ENCODE measurements at places on chromosomes 5 and 9.

DNA sequence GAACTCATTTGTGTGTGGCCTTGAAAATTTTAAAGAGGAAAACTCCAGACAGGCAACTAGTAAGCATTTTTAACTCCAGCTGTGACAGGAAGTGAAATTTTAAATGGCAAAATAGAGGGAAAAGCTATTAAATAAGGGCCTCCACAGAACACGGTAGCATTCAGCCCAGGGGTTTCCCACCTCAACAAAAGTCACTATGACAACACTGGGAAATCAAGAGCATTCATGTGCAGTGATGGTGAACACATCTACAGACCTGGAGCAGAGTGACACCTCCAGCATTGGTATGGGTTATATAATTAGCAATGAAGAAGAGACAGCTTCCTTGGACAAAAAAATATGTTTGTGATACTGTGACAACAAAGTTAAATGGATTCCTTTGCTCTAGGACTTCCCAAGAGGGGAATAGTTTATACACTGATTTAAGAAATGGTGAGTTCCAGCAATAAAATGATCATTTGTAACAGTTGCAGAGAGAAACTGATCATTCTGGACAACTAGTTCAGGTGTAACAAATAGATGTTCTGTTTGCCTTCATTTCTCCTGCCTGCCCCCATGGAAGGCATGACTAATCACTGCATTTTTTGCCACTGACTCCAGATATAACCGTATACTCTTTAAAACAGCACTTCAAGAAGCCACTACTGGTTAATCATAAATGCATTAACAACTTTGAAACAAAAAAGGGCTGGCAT, 93.3 kb upstream of the SLC44A1 start:
- no peak for DNase-seq

- no peak for DNase-seq
Observed at GRCh38 chr9:87824216-87824875, 58.3 kb upstream of the SPATA31E1 start.

DNA sequence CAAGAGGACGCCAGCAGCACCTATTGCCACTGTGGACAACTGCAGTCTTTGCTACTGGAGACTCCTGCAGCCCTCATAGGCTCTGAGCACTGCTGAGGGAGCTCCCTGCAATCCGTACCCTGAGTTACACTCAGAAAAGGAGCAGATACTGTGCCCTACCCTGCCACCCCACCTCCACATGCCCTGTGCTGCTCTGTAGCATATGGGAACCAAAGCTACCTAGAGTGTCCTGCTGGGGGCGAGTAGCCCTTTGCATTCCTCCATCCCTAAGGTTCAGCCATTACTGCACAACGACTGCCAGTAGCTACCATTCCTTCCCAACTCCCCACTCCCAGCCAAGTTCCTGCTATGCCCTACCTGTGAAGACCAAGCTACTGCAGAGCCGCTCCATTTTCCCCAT, 90.2 kb upstream of the SNCAIP start:
- no peak for DNase-seq

GRCh38 chr9:129108805-129109536, 1.6 kb downstream of the CRAT start:
- no peak for DNase-seq

DNA sequence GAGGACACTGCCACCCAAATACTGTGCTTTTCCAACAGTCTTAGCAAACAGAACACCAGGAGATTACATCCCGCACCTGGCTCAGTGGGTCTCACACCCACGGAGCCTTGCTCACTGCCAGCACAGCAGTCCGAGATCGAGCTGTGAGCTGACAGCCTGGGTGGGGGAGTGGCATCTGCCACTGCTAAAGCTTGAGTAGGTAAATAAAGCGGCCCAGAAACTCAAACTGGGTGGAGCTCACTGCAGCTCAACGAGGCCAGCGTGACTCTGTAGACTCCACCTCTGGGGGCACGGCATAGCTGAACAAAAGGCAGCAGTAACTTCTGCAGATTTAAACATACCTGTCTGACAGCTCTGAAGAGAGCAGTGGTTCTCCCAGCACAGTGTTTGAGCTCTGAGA, 28.8 kb downstream of the EPB41L4A start:
- no peak for DNase-seq

- no peak for DNase-seq
Observed at GRCh38 chr5:127228540-127229184, 61.9 kb upstream of the MEGF10 start.

DNA sequence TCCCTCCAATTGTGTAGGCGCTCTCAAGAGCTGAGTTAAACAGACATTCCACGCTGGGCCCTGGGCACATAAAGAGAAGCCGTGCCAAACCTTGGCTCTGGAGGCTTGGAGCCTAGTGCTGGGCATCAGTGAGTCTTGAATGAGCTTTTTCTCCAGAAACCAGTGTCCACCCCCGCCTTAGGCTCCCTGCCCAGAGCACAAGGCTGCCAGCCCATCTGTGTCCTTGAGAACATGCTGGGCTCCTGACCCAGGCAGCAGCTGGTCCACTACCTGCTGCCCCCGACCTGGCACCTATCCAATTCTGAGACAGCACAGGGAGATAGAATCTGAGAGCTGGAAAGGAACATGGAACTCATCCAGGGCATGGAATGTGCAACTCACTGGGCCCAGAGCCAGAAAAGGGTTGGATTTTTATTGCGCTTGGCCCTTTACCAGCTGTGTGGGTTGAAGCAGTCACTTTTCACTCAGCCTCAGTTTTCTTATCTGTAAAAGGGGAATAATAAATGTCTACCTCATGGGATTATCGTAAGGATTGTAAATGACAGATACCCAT, 92.4 kb upstream of the CPLX2 start:
- DNase-seq: no peak

DNA sequence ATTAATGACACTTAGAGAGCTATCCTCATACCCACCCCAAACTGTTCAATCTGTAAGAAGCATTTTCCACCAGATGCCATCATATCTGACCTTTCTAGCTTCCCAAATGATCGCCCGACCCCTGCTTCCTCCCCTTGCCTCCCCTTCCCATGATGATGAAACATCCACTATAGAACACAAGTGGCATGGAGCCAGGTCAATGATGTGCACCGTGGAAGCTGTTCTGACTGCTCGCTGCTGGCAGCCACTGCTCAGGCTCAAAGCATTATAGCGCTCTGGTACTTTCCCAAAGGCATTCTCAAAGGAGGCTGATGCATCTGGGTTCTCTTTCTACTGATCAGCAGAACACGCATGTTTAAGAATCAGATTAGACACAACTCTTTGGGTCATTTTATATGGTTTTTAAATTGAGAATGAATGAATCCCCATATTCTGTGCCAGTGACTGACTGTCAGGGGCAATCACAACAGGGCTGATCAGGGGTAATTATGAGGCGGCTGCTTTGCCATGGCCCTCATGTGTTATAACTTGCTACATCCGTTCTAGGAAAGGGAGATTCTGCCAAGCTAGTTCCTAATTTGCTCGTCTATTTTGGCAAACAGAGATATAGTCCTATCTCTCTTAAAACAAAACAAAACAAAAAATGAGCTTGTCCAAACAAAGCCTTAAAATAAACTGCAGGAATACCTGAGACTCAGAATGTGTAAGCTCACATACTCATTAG, 343.7 kb downstream of the ENC1 start:
- DNase-seq: no peak

GRCh38 chr5:139082813-139083498, 115.2 kb downstream of the SIL1 start:
- no peak for DNase-seq

DNA sequence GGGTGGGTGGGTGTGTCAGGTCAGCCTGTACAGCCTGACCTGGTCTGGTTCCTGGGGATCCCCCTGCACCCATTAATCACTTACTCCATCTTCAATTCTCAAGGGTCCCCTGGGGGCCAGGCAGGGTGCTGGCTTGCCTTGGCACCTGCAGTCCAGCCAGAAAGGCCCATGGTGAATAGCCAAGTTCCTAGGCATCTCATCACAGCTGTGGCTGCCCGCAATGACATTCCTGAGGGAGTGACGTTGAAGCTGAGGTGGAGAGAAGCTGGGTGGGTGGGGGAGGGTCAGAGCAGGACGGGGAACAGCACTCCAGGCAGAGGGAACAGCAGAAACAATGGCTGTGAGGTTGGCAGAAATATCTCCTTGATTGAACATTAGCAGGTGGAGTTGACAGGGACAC, 10.6 kb downstream of the HMCN2 start:
- DNase-seq: no peak

DNA sequence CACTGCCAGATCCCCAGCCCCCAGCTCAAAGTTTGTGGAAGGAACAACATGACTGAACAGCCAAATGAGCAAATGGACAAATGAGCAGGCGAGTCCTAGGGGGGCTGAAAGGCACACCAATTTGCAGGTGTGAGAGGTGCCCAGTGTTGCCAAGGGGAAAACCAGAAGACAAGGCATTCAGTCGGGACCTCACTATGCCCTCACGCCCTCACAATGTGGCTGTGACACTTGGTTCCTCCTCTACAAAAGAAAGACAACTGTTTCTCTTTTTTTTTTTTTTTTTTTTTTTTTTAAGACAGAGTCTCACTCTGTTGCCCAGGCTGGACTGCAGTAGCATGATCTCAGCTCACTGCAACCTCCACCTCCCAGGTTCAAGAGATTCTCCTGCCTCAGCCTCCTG, 28.0 kb downstream of the TNIP1 start:
- no peak for DNase-seq

- no peak for DNase-seq
Observed at GRCh38 chr5:134240421-134240962, 14.6 kb upstream of the PPP2CA start.

DNA sequence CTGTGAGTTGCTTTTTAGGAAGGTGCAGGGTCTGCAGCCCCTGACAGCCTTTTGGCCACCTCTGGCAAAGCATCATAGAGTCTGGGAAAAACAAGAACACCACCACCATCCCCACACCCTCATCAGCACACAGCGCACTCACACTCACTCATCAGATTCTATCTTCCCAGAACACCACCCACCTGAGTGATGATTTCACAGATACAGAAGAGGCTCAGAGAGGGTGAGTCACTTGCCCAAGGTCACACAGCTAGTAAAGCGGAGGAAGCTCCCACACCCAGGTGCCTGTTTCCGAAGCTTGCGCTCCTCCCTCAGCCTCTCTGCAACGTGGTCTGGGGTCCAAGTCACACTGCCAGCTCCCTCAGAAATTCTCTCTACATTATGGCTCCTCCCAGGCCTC, 41.8 kb upstream of the HRH2 start:
- no peak for DNase-seq

DNA sequence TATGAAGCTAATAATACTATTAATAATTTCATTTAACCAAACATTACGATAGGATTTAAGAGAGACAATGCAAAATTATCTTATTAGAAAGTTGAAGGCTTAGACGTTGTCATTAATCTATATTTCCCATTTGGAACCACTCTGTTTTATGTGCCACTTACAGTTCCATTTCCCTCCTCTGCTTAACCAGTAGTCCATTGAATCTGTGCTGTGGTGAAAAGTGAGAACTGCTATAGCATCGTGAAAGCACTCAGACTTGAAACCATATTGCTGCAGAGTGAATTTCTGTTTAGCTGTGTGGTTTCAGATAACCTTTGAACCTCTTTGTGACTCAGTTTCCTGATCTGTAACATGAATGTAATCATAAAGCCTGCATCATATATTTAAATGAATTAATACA, 2304.5 kb downstream of the MAT2B start:
- no peak for DNase-seq

DNA sequence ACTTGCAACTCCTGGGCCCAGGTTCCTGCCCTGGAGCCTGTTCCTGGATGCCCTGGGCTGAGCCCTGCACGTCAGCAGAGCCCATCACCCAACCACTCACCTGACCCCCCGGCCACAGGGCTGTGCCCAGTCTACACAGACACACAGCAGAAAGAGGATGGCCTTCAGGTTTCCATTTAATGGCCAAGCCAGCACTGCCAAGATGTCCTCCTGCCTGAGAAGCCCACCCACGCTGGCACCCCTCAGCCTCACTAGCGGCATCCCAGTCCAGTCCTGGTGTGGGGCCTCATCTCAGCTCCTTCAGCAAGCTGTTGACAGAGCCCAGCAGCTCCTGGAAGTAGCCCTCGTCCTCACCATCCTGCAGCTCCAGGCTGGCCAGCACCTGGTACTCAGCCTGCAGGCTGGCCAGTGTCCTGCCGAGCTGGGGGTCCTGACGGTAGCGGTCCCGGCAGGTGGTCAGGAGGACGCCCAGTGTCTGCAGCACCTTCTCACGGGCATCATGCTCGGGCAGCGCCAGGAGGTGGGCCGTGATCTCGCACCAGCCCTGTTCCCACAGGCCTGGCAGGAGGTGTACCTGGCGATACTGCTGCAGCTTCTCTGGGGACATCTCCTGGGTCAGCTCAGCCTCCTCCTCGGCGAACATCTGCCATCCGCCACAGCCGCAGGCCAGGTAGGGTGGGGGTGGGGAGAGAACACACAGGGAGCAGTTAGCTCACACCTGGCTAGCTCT, 71.9 kb upstream of the LRRTM2 start:
- no peak for DNase-seq

DNA sequence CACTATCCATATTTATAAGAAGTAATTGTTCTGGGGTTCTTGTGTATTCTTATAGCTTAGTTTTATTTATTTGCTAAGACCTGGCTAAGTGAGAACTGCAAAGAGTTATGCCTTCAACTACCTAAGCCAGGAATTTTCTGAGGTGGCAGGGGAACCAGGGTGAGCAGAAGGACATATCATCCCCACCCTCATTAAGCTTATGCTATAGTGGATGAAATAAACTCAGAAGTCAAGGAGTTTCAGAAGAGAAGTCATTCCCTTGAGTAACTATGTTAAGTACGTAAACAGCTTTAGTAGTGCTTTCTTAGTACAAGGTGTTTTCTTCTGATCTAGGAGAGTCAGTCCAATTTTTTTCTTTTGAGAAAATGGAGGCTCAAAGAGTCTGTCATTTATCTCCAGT, 41.7 kb downstream of the STK32A start:
- no peak for DNase-seq

GRCh38 chr9:123157221-123157620, 111.2 kb downstream of the STRBP start:
- DNase-seq: no peak

- no peak for DNase-seq
Observed at GRCh38 chr9:20209391-20210340, 412.6 kb downstream of the MLLT3 start.

DNA sequence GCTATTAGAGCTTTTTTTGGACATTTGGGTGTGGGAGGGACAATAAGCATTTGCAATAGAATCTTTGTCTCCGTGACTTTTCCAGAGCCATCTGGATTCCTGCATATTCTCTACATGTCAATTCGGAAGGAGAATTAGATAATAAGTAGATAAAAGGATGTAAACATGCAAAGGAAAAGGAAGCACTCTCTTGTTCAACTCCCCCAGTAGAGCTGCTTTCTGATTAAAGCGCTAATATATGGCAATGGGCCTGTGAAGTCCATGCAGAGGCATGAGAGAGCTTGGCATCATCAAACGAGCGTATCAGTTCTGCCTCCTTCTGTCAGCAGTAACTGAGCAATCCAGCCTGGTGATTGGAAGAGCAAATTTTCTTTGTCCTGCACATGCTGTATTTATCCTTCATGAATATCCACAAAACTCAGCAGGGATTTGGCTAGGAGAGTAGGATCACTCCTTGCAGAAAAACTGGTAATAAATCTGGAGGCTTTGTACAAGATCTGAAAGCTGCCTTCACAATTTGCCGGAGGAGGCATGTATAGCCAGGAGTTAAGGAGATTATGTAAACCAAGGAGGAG, 1752.9 kb downstream of the MAT2B start:
- no peak for DNase-seq
